NCI-H187 (cell line): ENCODE measurements at places on chromosomes 2 and 18.

- no peak for DNase-seq
These were observed 28.9 kb upstream of the ARMC9 start for GRCh38 chr2:231169488-231169887.

- DNase-seq = no peak
These were observed 256.6 kb upstream of the CTAGE1 start for GRCh38 chr18:22674272-22674671.

DNA sequence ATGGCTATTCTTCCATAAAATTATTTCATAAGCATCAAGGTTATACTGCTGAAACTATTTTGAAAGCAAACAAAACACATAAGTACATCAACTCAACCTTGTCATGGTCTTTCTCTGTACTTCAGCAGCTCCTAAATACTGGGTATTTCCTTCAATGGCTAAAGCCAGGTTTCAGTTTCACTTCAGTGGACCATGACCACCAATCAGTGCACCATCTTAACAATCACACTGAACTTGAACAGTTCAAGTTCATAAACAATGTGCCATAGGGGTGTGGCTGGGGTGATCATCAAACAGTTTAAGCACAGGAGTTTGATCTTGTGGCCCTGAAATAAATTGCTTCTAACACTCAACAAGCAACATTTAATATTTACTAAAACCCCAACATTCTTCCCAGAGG lies 124.1 kb upstream of the FIGN start:
- DNase-seq = no peak

GRCh38 chr2:238163481-238164198 lies 4.9 kb downstream of the ERFE start:
- no peak for DNase-seq

- no peak for DNase-seq
These were observed 457.2 kb downstream of the PIK3C3 start for GRCh38 chr18:42412281-42412680.

- DNase-seq = no peak
These were observed 72.9 kb downstream of the KLF7 start for GRCh38 chr2:207092818-207093217.

DNA sequence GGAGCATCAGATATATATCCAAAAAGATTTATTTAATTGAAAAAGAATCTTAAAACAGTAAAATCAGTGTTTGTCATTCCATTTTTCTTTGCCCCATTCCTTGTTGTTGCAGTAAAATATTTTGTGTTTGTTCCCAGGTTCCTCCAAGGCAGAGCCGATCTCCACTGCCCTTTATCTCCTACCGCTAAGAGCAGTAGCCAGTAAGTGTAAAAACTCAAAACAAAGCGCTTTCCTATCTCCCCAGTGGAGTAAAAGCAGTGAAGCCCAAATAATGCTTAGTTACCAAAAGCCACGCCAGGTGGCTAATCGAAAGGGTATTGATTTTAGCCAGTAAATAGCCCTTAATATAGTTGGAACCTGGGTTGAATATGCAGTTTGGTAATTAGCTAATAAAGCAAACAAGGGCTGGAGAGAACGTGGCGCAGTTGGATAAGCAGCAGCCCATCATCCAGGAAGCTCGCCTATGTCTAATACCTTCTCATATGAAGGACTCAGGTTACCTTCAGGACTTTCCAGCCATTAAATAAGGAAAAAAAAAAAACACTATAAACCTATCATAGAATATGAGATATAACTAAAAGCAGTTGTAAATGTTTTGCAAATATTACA lies 12.4 kb upstream of the GPD2 start:
- no peak for DNase-seq

- no peak for DNase-seq
These were observed 31.8 kb upstream of the COL6A3 start for GRCh38 chr2:237445611-237446337.

GRCh38 chr2:29314816-29315571 lies 199.8 kb downstream of the CLIP4 start:
- no peak for DNase-seq

- DNase-seq = no peak
These were observed 18.7 kb downstream of the SMARCAL1 start for GRCh38 chr2:216430811-216431530.

GRCh38 chr2:86429335-86429734 lies 11.8 kb upstream of the KDM3A start:
- DNase-seq = no peak

GRCh38 chr2:168596881-168597655 lies 141.0 kb downstream of the CERS6 start:
- no peak for DNase-seq

DNA sequence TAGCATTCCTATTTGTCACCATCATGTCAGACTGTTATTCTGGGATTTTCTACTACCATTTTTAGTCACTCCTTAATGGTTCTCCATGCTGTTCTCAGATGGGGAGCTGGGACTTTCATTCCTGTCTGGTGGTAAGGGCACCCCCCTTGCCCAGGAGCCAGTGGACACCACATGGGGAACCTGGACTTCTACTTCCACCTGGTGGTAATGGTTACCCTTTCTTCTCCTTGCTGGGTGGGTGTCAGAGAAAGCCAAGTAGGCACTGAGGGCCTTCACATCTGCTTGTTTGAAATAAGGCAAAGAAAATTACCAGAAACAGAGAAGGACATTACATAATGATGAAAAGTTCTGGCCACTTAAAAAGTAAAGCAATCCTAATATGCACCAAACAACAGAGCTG lies 239.8 kb downstream of the FHOD3 start:
- no peak for DNase-seq

GRCh38 chr2:45946023-45946422 lies 294.5 kb downstream of the PRKCE start:
- DNase-seq = no peak

DNA sequence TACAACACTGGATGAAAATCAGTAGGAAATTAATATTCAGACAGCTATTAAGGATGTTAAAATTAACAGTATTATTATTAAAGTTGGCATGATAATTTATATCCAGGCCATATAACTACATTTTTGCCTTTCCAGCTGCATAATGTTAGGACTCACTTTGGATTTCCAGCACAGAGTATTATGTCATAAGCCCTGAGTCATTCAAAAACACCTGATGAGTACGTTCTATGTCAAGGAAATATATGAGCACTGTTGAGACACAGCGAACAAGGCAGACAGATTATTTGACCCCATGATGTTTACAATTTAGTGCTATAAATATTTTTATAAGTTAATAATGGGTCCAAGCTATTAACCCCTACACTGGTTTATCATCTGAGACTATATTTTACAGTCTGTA lies 59.8 kb upstream of the RIT2 start:
- no peak for DNase-seq

DNA sequence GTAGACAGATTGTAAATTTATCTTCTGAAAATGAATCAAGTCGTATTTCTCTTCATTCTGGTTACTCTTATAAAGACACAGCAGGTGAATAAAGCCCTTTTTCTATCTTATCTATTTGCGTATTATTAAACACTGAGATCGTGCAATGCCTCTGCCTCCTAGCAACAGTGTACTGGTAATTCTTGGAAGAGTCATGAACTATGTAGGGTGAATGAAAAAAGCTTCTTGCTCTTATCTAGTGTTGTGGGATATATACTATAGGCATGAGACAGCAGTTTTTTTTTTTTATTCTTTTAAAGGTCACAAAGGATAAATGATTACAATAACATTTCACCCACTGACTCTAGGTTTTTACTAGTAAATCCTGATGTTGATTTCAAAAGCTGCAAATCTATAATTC lies 324.2 kb downstream of the PDE11A start:
- no peak for DNase-seq

GRCh38 chr2:134235510-134236144 lies 18.2 kb upstream of the MGAT5 start:
- DNase-seq = no peak

DNA sequence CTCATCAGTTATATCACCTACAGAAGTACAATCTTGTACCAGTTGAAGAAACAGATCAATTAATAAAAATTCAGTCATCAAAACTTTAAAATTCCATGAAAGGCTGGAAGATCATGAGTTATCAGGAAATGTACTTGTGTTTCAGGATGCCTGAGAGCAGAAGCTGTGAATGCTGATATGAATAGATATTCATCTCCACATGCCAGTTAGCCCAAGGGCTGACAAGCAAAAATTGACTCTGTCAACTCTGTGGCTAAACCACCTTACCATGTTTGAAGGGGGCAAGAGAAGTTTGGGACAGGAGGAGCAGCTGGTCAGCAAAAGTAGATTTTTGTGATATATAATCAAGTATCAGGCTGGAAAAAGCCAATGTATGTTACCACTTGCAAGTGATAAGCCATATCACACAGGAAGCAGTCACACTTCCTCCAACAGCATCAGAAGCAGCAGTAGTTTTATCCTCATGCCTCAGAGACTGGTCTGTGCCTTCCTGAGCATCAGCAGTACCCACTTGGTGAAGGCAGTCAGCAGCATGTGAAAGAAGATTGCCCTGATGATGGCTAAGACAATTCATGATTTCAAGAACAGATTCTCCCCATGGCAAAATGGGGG lies 328.2 kb upstream of the CNTNAP5 start:
- DNase-seq = no peak

- DNase-seq = no peak
These were observed 80.4 kb downstream of the LCLAT1 start for GRCh38 chr2:30527411-30527810.

DNA sequence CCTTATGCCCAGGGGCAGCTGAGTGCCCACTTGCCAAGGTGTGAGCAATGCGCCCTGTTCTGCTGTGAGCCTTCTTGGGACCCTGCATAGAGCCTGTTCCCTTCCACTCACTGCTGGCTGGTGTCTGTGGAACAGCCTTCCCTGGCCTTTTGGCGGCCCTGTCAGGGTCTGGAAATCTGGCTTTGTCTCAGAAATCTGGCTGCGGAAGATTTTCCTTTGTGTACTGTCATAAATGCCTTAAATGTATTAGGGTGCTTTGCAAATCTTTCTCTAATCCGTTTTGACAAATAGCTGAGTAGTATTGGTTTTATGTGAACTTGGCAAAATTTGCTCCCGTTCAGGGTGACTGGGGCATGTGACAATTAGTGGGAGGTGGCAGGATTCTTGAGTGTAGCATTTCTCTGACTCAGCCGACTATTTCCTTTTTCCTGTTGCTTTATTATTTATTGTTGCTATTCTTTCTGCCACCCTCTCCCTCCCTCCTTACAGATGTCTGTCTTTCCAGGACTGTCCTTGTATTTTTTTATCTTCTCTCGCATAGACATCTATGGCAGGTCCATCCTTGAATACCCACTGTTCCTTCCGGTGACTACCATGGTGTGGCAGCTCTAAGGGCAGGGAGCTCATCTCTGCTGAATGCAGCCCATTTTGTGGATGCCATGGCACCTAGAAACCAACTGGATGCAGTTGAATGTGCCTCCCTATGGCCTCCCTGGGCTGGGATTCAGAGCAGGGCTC lies 41.8 kb downstream of the LDLRAD4 start:
- DNase-seq = no peak

DNA sequence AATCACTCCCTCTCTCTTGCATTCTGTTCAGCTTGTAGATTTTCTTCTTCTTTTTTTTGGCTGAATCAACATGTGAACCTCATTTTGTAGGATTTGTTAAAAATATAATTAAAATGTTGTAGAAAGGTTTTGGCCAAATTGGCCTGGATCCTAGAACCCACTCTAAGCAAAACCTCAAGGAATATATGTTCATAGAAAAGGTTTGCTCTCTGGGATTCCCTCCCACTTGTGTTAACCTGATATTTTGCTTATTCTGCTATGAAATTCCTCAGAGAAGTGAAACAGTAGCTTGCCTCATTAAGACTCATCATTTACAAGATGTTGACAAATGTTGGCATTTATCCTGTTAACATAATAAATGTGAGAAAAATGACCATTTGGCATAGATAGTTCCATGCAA lies 456.7 kb downstream of the TMEM182 start:
- DNase-seq = no peak

DNA sequence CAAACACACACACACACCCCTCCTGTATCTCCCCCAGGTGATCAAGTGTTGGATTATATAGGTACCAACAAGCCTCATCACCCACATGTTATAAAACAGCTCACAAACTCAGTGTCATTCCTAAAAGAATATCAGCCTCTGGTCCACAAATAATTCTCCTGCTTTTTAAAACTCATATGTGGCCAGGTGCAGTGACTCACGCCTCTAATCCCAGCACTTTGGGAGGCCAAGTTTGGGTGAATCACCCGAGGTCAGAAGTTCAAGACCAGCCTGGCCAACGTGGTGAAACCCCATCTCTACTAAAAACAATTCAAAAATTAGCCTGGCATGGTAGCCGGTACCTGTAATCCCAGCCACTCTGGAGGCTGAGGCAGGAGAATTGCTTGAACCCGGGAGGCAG lies 87.8 kb downstream of the LRATD1 start:
- DNase-seq = no peak

GRCh38 chr18:13302040-13302439 lies 83.5 kb downstream of the LDLRAD4 start:
- DNase-seq = no peak

GRCh38 chr2:10390369-10390801 lies 57.7 kb downstream of the ODC1 start:
- no peak for DNase-seq
